ENCODE measurements at places on chromosomes 12 and 14. TPM values are rescaled to one million over a fixed set of nuclear protein-coding genes. Genes with fewer than 3 reads are reported as not detected.

SYNDIG1L gene
- total RNA-seq = not detected

KRT3 gene
- not detected for total RNA-seq

WSCD2 gene
- 1.2 TPM for total RNA-seq

PROX2 gene
- total RNA-seq = 0.72 TPM

GPX2 gene
- not detected for total RNA-seq

CACNA2D4 gene
- 0.72 TPM for total RNA-seq

TAS2R9 gene
- 1.7 TPM for total RNA-seq

ADAMTS20 gene
- total RNA-seq = 4.6 TPM

CNOT2 gene
- 212 TPM for total RNA-seq

FAM186B gene
- not detected for total RNA-seq

CCDC175 gene
- total RNA-seq = 0.96 TPM

OTX2 gene
- total RNA-seq = 3.4 TPM

FAM90A1 gene
- not detected for total RNA-seq

TMEM117 gene
- 18.3 TPM for total RNA-seq

CSRP2 gene
- 195 TPM for total RNA-seq

KRT83 gene
- not detected for total RNA-seq

MGST1 gene
- total RNA-seq = 9.6 TPM

KCNJ8 gene
- total RNA-seq = 13.7 TPM

SMIM41 gene
- total RNA-seq = not detected

TBPL2 gene
- 0.48 TPM for total RNA-seq
